ENCODE measurements at places on chromosomes 11 and 22.

DNA sequence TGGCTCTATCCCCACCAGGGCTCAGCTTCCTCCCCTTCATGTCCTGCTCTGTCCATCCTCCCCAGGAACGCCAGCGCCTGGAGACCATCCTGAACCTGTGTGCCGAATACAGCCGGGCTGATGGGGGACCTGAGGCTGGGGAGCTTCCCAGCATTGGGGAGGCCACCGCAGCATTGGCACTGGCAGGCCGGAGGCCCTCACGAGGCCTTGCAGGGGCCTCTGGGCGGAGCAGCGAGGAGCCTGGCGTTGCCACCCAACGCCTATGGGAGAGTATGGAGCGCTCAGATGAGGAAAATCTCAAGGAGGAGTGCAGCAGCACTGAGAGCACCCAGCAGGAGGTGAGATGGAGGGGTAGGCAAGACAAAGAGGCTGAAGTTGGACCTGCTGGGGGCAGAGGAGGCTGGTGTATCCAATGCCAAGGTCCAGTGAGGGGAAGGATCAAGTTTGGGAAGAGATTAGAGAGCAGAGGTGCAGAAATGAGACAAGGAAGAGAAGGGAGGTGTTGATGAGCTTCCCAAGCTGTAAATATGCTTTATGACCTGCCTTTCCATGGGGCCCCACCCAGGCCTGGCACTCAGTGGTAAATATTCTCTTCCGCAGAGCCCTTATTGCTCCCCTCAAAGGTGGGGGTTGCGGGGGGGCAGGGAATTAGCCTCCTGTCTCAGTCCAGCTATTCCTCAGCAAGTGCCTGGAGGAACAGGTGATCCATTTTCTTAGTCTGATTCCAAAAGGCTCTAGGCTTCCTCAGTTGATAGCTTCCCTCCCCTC is 23.9 kb downstream of the PHLDB1 start:
- no peak for DNase-seq

DNA sequence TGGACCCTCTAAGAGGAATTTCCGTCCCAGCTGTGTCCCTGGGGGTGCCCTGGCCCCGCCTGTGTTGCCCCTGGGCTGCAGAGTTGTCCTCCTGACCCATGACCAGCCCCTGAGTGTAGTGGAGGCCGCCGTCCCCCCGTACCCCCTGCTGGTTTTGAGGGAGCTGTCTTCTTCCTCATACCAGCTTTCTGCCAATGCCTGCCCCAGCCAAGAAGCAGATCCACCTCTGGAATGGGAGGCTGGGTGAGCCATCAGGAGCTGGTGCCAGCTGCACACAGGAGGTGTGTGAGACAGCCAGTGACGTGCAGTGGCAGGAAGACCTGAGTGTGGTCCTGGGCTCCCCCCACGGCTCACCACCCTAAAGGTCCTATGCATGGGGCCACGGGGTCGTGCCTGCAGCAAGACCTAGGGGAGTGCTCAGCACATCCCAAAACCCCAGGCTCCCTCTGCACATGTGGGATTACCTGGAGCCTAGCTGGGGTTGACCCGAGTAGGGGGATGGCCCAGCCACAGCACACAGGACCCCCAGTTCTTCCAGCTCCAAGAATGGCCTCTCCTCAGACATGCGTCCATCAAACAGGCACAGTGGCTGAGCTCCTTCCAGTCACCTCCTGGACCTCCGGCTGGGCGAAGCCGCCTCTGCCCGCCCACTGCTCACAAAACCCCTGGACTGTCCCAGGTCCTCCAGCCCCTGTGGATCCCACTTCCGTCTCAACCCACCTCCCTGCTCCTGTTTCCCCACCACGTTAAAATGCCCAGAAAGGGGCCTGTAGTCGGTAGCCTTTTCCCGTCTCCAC is 647.6 kb downstream of the BRD1 start:
- no peak for DNase-seq

- no peak for DNase-seq
These were observed 375.0 kb downstream of the NTM start for GRCh38 chr11:131745405-131745804.

- DNase-seq, result no peak
These were observed 19.3 kb upstream of the MRGPRX2 start for GRCh38 chr11:19079643-19080440.

- no peak for DNase-seq
These were observed 63.2 kb downstream of the GRIA4 start for GRCh38 chr11:105673089-105673488.

GRCh38 chr11:48099916-48100446 is 116.6 kb upstream of the OR4B1 start:
- DNase-seq, result no peak

GRCh38 chr11:59898650-59899049 is 20.1 kb downstream of the OOSP3 start:
- DNase-seq, result no peak

DNA sequence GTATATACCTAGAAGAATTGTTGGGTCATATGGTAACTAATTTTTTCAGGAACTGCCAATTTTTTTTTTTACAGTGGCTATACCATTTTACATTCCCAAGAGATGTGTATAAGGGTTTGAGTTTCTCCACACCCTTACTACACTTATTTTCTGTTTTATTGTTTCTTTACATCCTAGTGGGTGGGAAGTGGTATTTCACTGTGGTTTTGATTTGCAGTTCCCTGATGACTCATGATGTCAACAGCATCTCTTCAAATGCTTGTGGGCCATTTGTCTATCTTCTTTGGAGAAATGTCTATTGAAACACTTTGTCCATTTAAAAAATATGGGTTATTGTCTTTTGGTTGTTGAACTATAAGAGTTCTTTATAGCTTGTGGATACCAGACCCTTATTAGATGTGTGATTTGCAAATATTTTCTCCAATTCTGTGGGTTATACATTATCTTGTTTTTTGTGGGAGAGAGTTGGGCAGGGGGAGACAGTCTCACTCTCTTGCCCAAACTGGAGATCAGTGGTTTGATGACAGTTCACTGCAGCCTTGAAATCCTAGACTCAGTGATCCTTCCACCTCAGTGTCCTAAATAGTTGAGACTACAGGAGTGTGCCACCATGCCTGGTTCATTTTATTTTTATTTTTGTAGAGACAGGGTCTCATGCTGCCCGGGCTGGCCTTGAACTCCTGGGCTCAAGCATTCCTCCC is 30.3 kb upstream of the PISD start:
- no peak for DNase-seq

GRCh38 chr11:106262852-106263251 is 185.4 kb downstream of the AASDHPPT start:
- no peak for DNase-seq

DNA sequence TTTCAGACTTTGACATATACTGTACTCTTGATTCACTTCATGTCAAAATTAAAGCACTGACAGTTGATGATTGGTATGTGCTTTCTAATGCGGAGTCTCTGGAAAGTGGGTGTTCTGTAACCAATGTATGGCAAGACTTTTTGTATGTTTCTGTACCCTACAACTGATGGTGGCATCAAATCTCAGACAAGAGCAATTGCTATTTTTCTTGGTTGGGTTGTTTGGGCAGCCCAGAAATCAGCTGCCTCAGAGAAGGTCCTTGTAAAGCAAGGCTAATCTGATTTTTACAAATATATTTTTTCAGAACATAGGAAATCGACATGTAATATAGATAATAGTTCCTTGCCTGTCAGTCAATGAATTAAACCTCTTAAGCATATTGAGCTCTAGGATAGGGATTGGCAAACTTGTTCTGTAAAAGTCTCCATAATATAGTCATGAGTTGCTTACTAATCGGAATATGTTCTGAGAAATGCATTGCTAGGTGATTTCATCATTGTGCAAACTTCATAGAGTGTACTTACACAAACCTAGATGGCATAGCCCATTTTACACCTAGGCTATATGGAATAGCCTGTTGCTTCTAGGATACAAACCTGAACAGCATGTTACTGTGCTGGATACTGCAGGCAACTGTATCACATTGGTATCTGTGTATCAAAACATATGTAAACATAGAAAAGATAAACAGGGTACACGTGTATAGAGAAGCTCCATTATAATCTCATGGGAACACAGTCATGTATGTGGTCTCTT is 10.2 kb upstream of the OOSP4A start:
- no peak for DNase-seq

GRCh38 chr11:8291421-8292350 is 28.0 kb upstream of the LMO1 start:
- no peak for DNase-seq

- no peak for DNase-seq
These were observed 4.0 kb downstream of the RPS13 start for GRCh38 chr11:17073370-17074027.

GRCh38 chr22:20777420-20778177 is 3.7 kb downstream of the SERPIND1 start:
- DNase-seq, result no peak

DNA sequence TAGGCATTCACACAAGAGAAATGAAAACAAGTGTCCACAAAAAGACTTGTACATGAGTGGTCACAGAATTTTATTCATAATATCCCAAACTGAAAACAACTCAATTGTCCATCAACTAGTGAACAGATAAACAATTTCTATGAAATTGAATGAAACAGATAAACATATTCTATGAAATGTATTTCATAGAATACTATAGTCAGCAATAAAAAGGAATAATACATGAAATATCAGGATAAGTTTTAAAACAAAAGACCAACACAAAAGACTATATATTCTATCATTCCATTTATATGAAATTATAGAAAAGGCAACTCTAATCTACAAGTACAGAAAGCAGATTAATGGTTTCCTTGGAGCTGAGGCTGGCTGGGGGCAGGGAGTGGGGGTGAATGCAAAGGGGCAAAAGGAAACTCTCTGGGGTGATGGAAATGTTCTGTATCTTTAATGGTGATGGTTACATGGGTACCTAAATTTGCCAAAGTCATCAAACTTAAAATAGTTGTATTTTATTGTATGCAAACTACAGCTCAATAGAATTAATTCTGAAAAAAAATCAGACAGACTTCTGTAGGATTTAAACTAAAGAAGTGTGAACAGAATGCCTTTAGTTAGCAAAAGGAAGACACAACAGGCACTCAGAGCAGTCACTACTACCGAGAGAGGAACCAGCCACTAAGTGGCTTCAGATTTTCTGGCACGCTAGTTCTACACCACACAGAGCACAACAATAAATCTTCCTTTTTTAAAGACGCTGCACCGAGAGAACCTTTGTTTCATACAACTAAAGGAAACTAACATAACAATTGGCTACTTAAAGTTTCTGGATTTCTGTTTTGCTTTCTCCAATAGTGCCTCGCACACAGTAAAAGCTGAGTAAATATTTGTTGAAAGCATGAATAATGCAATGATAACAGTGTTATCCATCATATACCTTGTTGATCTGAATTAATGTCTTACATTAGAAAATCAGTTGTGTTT is 15.4 kb downstream of the CCDC34 start:
- DNase-seq, result no peak

- DNase-seq, result no peak
These were observed 127.7 kb downstream of the OSBP2 start for GRCh38 chr22:30822216-30823014.

GRCh38 chr22:35516723-35517122 is 23.9 kb upstream of the RASD2 start:
- DNase-seq, result no peak

- DNase-seq, result no peak
These were observed 349.2 kb downstream of the CASP12 start for GRCh38 chr11:104549019-104549418.

- peak; percentile 17 for DNase-seq
These were observed 17.3 kb downstream of the APOL2 start for GRCh38 chr22:36221799-36222751.

- no peak for DNase-seq
These were observed 30.4 kb downstream of the LDHAL6A start for GRCh38 chr11:18485913-18486528.

DNA sequence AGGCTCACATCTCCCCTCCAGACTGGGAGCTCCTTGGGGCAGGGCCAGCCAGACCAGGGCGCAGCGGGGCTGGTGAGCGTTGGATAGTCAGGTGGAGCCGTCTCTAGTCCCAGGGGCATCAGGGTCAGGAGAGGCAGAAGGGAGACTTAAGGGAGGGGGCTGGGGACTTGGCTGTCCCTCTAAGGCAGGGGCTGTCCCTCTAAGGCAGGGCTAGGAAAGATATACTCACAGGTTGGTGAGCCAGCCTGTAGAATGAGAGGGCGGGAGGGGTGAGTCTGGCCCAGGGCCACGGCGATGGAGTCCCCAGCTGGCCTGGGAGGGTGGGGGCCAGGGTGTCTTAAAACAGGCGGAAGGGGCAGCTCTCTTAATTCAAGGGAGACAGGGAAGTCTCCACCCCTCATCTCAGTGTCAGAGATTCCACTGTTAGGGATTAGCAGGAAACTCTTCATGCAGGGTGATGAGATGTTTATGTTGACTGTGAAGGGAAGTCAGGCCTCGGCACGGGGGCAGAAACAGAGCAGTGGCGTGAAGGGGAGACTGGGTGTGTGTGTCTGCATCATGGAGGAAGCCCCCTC is 11.3 kb downstream of the P2RY2 start:
- DNase-seq, result no peak

- no peak for DNase-seq
These were observed 892.8 kb downstream of the NTM start for GRCh38 chr11:132263241-132263640.

GRCh38 chr22:31604746-31605705 is 57.0 kb downstream of the PISD start:
- no peak for DNase-seq

- DNase-seq, result no peak
These were observed 2.1 kb downstream of the ACCSL start for GRCh38 chr11:44049832-44050231.

- DNase-seq, result no peak
These were observed 1.5 kb downstream of the ADAMTS8 start for GRCh38 chr11:130426837-130427341.

- no peak for DNase-seq
These were observed 242.1 kb downstream of the LUZP2 start for GRCh38 chr11:24738972-24739371.

- DNase-seq, result no peak
These were observed 33.3 kb downstream of the APOL6 start for GRCh38 chr22:35681454-35682052.

DNA sequence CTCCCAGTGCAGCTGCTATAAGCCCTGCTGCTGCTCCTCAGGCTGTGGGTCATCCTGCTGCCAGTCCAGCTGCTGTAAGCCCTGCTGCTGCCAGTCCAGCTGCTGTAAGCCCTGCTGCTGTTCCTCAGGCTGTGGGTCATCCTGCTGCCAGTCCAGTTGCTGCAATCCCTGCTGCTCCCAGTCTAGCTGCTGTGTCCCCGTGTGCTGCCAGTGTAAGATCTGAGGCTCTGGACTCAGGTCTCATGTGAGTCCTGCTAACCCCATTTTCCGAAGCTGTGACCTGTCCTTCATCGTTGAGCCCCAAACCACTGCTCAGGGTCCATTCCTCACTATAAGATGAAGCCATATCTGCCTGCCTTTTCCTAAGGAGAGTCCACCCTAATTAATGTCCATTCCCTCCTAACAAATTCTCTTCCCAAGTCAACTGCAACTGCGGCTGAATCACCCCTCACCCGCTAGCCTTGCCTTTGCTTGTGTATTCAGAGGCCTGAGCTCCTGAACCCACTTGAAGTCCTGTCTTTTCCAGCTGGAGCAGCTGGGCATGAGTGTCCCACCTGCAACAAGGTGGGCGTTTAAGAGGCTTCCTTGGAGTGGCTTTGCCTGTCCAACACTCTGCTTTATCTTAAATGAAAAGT is 626 bp downstream of the KRTAP5-7 start:
- no peak for DNase-seq
